ENCODE measurements at places on chromosomes 11 and 22.

DNA sequence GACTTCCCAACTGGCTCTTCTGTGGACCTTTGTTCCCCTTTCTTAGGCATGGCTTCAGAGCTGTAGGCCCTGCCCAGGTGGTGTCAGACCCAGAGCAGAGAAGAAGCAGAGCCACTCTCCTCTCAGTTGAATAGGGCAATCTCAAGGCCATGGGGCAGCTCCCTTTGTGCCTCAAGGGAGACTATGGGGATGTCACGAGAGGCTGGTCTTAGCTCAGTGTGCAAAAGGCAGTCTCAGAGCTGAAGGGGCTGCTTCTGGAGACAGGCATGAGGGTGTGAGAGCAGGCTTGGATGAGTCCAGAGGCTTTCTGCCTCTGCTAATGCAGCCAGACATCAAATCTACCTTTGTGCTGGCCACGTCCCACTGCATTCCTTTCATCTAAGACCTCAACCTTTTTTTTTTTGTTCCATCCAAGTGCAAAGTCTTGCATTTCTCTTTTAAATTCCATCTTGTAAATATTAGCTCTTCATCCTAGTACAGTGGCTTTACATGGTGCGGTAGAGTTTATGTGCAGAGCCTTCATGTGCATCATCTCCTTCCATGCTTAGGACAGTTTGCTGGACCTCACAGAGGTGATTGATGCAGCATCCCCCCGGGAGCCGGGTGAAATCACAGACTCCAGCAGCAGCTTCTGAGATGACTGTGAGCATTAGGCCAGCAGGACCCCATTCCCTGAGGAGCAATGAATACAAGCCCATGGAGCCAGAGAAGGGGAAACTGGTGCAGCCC, 34.2 kb upstream of the FCHSD2 start:
- DNase-seq, result no peak

DNA sequence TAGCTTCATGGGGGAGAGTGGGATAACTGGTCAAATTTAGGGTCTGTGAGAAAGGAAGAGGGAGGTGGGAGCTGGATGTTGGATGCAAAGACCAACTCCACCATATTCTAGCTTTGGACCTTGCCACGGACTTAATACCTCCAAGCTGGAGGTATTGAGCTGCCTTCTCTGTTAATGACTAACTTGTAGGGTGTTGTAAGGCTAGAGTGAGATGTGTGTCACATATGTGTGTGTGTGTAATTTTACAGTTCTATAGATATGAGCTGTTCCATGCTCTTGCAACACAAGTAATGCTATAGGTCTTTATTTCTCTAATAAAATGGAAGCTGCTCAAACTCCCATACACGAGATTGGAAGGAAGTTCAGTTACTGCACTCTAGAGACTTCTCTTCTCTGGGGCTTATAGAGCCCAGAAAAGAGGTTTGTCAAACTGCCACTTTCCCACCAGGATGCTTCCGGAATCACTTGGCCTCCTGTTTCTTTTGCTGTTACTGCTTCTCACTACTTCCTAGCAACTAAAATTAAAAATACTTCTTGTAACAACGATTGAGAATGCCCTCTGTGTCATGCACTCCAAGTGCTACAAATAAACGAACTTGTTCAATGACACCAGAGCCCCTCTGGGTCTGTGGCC, 16.0 kb upstream of the FJX1 start:
- no peak for DNase-seq

GRCh38 chr11:88709567-88709966, 356.2 kb downstream of the GRM5 start:
- no peak for DNase-seq

- no peak for DNase-seq
Measured at GRCh38 chr11:35088226-35088625, 50.7 kb upstream of the CD44 start.

DNA sequence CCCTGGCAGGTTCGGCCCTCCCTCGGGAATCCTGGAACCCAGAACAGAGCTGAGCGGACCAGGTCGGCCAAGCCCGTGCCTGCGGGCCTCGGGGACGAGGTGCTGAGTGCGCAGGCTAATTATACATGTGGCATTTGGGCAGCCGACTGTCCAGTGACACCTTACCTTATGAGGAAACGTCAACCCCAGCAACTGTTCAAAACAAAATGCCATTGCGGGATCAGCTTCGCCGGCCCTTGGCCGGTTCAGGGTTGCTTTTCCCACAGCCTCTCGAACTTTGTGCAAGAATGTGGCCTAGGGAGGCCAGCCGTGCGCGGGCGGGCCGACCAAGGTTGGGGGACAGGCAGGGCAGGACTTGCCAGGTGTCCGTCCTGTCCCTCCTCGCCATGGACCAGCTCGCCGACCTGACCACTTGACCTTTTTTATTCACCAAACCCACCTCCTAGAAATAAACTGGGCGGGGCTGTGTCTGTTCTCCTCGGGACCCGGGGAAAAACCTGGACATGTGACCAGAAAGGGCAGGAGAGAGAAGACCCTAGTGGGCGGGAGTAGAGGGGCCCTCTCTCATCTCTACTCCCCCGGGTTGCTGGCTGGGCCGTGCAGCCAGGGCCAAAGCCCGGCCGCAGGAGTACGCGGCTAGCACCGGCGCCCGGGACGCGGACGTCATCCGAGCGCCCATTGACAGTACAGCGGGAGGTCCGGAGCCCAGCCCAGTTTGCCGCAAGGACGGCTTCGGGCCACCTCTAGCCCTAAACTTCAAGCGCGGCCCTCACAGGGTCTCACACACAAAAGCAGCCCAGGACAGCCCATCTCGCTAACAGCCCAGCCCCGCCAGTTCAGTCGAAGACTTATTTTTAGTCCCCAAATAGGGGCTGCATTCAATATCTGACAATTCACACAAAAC, 134.3 kb upstream of the C11orf58 start:
- no peak for DNase-seq

DNA sequence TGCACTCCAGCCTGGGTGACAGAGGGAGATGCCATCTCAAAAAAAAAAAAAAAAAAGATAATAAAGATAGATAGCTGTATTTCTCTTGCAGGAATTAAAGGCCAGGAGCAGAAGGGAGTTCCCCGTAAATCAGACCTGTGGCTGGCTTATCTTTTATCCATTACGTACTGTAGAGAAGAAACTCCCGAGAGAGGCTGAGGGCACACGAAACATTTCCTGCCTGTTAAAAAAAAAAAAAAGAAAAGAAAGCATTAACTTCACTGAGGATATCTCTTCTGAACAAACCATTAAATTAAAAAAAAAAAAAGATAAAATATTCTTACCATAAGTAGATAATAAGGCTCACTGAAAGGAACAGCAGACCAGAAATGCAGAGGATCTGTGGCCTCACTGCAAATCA, 22.5 kb downstream of the P4HA3 start:
- no peak for DNase-seq

GRCh38 chr11:128302425-128303186, 284.8 kb downstream of the ETS1 start:
- no peak for DNase-seq

DNA sequence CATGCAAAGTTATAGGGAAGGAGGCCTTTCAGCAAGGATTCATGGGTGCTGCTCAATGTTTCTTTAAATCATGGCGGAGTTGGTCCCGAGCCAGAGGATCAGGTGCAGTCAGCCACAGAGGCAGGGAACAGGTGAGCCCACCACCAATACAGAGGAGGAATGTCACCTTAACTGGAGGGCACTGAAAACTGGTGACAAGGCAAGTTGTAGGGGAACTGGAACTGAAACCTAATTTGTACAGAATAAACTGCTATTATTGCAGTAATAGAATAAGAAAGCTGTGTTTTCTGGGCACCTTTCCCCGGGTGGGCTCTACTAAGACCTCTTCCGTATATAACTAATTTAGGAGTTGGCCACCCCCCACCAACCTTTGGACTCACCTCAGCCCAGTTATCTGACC, 296.0 kb upstream of the NARS2 start:
- no peak for DNase-seq

DNA sequence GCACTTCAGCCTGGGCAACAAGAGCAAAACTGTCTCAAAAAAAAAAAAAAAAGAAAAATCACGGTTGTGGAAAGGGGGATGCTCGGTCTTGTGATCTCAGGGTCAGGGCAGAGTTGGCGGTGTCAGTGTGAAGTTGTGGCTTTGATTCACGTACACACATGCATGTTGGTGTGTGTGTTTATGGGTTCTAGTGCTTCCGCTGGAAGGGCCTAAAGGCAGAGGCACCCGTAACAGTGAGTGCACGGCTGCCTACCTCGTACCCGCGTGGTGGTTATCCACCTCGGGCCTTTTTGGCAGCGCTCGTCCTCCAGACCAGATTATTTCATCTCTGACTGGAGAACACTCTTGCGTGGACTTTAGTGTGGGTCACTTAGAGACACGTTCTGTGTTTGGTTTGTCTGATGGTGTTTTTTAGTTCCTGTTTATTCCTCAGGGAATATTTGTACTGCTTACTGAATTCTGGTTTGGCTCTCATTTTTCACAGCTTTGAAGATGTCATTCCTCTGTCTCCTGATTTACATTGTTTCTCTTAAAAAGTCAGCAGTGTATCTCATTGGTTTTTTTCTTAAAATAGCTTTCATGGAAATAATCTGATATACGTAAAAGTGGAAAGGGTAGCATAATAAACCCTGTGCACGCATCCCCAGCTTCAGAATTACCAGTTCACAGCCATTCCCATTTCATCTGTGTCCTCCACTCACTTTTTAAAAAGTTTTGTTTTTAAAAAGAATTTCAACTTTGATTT, 15.6 kb downstream of the ZBED4 start:
- DNase-seq, result no peak

DNA sequence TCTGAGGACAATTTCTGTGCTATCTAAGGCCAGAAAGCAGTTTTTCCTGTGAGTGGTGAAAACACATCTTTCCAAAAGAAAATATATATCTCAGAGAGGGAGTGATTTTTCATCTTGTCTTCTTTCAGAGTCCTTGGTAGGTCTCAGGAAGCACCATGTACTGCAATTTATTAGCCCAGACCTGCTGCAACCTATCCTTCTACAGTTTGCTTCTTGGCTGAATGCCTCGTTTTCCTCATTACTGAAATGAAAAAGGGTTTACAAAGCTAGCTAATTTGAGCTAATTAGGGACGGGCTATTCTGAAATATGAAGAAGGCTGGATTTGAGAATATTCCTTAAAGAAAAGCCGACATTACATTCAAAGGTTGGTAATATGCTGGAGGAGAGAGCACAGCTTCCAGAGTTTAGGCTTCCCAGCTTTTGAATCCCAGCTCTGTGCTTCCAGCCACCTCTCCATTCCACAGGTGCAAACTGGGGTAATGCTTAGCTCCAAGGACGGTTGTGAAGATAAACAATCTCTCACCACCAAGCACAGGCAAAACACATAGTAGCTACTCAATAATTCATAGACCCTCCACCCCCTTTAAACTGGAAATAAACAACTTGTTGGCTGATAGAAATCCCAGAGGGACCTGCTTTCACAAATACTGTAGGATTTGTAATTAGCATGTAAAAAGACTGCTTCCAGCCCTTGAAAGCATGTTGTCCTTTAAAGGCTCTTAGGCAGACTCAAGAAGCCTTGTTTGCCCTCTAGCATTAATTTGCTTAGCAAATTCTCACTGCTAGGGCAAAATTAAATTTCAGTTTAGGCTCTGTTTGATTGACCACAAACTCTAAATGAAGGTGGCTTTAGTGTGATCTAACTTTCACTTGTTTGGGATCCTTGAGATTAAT, 24.5 kb upstream of the SESN3 start:
- DNase-seq, result no peak

- no peak for DNase-seq
Measured at GRCh38 chr11:117197516-117198456, 1.4 kb upstream of the TAGLN start.

DNA sequence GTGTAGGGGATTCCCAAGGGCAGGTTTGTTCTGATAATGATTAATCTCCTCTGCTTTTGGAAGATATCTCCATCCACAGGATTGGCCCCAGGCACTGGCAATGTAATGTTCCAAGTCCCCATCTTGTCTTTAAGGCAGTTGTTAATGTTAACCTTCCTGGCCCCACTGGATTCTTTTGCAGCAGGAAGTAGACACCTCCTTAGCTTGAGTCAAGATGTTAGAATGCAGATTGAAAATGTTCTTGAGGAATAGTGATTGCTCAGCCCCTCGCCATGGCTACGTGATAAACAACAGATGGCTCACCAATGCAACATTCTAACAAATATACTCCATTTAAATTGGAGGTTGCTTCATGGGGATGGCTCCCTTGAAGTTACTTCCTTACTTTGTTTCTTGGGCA, 7.3 kb downstream of the HEPHL1 start:
- peak; percentile 24 for DNase-seq

- DNase-seq, result peak; percentile 17
Measured at GRCh38 chr11:209275-210121, 2.0 kb downstream of the RIC8A start.

GRCh38 chr22:46878191-46878948, 115.9 kb downstream of the TBC1D22A start:
- DNase-seq, result no peak

GRCh38 chr11:74179234-74180052, 8.4 kb downstream of the PPME1 start:
- no peak for DNase-seq
